ENCODE measurements at places on chromosomes 5 and 9.

DNA sequence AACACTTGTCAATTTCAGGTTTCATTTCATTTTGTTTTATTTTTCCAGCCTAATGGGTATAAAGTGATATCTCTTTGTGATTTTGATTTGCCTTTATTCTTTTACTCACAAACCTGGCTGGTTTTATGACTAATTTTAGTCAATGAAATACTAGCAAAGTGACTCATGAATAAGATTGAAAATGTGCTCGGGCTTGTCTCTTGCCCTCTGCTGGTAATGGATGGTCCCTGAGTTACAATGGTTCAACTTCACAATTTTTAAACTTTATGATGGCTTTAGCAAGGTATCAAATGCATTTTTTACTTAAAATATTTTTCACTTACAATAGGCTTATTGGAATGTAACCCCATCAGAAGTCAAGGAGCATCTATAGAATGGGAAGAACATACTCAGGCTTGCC is 431.4 kb upstream of the CCNG1 start:
- no peak for DNase-seq

DNA sequence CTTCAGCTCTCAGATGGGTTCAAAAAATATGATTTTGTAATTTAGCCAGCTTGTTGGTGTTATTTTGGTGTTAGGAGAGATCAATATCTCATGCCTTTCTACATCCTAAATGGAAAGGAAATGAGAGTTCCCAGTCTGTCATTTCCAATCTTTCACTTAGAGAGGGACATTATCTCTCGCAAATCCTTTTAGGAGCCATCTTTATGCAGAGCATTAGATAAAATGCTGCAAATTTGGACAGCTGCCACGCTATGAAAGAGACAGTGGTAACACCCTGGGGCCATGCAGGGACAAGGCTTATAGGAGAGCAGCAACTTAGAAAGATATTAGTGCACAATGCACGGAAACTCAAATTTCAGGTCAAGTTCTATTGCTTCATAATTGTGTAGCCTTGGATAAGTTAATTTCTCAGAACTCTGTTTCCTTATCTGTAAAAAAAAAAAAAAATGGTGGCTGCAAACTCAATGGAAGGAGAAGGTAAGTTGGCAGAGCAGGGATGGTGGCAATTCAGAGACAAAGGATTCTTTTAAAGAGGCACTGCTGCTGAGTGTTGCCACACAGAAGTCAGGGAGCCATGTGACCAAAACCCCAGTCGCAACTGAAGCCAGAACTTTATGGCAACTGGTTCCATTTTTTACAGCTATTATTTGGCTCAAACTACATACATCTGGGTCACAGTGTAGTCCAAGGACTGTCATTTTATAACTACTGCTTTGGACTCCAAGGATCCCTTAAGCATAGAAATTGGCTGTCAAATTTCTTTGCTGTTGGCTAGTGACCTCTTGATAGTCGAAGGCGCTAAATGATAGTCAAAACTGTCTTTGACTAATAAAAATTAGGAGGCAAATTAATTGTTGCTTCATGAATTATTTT is 210.2 kb downstream of the FRMD3 start:
- DNase-seq = no peak

GRCh38 chr5:133121080-133121479 is 69.3 kb downstream of the HSPA4 start:
- no peak for DNase-seq

GRCh38 chr5:97192580-97193354 is 9.7 kb upstream of the RIOK2 start:
- DNase-seq = no peak

DNA sequence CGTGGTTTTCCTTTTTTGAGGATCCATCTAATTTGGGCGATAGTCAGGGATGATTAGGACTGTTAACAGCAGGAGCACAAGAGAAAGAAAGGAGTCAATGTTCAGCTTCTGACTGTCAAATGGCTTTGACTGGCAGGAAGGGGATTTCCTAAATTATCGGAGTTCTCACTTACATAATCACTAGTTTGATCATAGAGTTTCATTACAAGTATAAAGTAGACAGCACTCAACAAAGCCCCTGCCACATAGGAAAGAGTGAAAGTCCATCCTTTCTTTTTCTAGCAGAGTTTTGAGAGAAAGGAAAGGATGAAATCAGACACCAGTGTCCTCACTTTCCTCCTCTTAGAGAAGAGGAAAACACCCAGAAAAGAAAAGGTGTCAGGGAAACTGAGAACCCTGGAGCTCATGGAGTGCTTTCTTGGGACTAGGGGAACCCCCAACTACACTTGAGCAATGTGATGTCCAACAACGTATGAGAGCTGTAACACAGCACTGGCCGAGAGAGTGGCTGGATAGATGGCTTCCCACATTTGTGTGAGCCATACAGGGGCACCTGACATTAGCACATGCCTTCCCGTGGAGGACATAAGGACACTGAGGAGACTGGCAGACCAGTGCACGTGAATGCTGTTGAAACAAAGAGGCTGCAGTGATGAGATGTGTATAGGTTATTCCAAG is 26.0 kb upstream of the LPAR1 start:
- DNase-seq = no peak

DNA sequence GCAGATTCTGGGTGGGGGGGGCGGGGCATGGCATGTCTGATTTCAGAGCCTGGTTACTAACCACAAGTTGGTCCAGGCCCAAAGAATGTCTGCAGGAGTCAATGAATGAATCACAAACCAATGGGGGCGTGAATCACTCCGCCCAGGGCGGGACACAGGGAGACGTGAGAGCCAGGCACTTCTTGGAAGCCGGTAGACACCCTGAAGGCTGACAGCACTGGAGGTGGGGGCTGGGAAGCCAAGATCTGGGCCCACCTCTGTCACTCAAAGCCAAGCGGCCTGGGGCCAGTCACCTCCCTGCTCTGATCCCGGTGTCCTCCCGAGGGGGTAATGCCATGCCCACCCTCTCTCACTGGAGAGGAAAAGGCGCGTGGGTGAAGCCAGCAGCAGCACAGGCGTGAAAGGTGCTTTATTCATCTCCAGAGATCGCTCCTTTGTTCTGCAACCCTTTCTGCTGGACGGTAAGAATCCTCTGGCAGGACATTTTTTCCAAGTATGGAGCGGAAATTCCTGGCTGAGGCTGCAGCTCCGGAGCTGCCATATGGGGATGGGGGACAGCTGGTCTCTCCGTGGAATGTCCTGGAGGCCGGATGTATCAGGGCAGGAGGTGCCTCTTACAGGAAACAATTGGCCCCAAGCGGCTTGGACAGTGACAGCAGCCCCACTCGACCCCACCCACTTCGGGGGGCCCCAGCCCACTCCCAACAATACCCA is 85.0 kb downstream of the STK10 start:
- no peak for DNase-seq

GRCh38 chr5:83522446-83522845 is 50.9 kb downstream of the VCAN start:
- DNase-seq = no peak

- no peak for DNase-seq
Observed at GRCh38 chr9:23682891-23683431, 143.1 kb downstream of the ELAVL2 start.

DNA sequence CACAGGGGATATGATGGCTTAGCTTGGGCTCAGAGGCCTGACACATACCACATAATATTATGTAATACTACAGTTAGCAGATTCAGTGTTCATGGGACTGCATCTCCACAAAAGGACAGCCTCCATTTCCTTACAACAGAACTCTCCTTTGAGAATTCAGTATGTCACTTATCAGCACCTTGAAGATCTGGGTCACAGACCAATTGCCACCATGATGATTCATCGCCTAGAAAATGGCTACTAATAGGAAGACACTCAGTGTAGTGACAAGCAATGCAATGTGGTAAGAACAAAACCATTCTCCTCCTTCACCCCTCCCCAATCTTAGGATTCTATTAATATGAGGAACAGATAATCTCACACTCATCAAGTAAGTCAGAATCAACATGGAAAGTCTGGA is 38.7 kb upstream of the PRLR start:
- no peak for DNase-seq

DNA sequence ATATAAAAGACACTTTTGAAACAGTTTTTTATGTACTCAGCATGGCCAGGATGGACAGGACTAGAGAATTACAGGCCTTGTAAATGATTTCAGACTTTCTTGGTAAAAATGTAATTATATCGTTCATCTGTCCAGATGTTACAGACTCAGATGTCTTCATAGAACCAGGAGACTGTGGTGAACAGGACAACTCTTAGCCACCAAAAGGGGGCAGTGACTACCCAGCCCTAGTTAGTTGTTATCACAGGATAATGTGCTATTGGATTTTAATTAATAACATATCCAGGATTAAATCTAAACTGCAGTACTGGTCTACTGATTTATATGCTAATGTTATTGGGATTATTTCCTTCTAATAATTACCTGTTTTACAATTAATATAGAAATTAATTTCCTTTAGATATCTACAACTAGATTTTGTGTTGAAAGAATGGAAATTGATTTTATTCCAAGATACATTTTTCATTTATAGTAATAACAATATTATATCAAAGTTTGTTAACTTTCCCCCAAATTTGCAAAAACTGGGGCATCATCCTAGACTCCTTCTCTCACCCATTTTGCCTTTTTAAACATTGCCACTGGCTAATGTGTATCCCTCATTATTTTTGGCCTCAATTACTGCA is 99.4 kb downstream of the MTREX start:
- no peak for DNase-seq

All from activated CD8-positive, alpha-beta memory T cell treated with anti-CD3 and anti-CD28 coated beads for 24 hours (primary cell).